ENCODE measurements at places on chromosomes 1 and 21. TPM values are rescaled to one million over a fixed set of nuclear protein-coding genes. Genes with fewer than 3 reads are reported as not detected.

GRCh38 chr1:224884361-224884801 is 45.1 kb upstream of the DNAH14 start:
- no peak for DNase-seq

GRCh38 chr1:172003766-172004530 is 162.7 kb downstream of the DNM3 start:
- DNase-seq = no peak

The DCST1 gene
- total RNA-seq = 0.34 TPM

- DNase-seq = peak; percentile 76
These were observed 18.6 kb downstream of the ABCG1 start for GRCh38 chr21:42237577-42237976.

- no peak for DNase-seq
These were observed 19.6 kb downstream of the EIF4G3 start for GRCh38 chr1:21157054-21157453.

DNA sequence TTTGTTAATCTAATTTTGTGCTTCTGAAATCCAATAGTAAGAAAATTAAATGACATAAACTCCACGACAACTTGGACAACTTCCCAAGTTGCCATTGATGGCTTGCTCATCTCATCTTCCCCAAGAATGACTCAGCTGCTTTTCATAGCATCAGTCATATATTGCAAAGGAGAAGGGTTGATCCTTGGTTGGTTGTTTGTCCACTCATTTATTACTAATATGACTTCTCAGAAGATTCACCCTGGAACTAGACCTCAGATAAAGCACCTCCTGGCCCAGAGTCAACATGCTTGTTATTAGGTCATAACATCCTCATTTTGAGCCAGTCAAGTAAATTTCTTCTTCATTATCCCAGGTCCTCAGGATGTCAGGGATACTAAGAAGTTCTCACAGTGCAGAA is 2.3 kb upstream of the LCE3D start:
- no peak for DNase-seq

DNA sequence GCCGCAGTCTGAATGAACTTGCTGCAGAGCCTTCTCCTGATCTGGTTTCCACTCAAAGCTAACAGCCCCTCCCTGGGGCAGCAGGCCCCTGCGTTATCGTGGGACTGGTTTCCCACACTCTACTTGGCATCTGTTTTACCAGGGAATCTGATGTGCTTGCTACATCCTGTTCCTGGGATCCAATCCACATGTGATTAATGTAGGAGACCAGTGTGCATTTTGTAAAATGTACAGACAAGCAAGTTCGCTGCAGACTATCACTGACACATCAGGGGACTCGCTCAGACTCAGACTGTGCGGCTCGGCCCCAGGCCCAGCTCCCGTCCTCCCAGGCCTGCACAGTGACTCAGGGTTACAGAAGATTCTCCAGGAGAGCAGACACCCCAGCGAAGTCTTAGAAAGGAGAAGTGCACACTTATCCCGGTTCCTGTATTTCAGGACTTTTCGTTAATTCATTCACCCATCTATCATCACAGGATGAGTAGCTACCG is 340.1 kb downstream of the MATN1 start:
- peak; percentile 37 for DNase-seq

GRCh38 chr1:230681599-230681998 is 32.3 kb downstream of the AGT start:
- DNase-seq = no peak

The TSPAN1 gene
- not detected for total RNA-seq

The PRAMEF1 gene
- not detected for total RNA-seq

The SKI gene
- total RNA-seq = 26.6 TPM

- DNase-seq = no peak
These were observed 1042.6 kb downstream of the PLA2G4A start for GRCh38 chr1:187871177-187871845.

The RGS1 gene
- 12.0 TPM for total RNA-seq

DNA sequence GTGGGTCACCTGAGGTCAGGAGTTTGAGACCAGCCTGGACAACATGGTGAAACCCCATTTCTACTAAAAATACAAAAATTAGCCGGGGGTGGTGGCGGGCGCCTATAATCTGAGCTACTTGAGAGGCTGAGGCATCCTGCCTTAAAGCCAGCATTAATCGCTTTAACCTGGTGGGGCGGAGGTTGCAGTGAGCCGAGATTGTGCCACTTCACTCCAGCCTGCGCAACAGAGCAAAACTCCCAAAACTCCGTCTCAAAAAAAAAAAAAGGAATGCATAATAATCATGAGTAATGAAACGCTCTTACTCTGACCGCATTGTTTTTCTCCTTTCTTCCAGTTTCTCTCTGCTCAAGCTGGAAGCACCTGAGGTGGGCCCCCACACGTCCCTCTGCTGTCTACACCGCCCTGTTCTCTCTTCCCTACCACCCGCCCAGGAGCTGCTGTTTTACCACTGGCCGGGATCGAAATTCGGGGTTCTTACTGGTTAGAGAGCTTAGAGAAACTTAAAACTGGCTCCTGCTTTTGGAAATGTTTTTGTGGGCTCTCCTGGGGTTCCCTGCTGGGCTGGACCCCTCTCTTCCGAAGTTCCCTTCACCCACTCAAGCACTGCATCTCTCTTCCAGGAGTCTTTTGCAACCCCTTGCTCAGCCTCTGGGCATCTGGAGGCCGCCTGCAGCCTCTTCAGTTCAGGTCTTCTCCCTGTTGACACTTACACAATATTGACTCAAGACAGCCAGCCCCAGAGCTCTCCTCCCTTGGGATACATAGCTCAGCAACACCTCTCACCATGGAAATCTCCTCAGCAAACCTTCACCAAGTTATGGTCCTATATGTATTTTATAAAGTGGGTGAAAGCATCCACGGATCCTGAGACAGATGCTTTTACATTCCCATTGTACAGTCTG is 62.5 kb downstream of the FAM163A start:
- no peak for DNase-seq

- DNase-seq = no peak
These were observed 15.4 kb downstream of the ECHDC2 start for GRCh38 chr1:52906135-52906603.

DNA sequence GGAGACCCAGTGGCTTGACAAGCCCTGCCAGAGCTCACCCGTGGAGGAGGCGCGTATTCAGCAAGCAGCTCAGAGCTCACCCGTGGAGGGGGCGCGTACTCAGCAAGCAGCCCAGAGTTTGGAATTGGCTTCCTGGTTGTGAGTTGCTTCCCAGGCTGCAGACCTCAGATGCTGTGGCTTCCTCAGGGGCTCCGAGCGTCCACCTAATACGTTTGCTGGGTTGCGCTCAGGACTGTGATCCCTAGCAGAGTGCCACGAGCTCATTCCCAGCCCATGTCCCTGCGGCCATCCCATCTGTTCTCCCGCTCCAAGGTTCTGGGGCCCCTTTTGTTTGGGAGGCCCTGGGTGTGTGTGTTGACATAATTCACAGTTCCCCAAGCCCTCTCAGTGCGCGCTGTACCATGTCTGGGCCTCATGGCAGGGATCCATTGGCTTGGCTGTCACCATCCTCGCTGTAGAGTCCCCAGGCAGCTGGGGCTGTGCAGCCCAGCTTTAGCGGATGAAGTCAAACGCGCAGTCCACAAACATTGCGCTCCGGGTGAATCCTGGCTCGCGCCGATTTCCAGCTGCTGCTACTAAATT is 3.6 kb downstream of the AJAP1 start:
- no peak for DNase-seq

The CNR2 gene
- 0.05 TPM for total RNA-seq

DNA sequence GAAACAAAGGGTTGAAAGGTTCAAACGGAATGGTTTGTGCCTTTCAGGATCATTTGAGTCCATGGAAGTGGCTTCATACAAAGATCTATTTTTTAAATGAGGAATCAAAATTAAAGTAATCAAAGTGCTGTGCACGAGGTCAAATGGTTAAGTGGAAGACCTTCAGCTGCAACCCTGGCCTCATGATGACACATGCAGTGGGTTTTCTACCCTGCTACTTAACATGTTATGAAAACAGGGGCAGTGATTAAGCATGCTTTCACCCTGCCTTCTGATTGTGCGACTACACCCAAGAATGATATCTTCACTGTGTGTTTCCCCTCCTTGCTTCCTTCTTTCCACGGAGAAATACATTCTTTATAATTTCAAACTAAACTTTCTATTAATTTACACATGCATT is 604.2 kb downstream of the LRRIQ3 start:
- DNase-seq = no peak

The LHX8 gene
- total RNA-seq = not detected

DNA sequence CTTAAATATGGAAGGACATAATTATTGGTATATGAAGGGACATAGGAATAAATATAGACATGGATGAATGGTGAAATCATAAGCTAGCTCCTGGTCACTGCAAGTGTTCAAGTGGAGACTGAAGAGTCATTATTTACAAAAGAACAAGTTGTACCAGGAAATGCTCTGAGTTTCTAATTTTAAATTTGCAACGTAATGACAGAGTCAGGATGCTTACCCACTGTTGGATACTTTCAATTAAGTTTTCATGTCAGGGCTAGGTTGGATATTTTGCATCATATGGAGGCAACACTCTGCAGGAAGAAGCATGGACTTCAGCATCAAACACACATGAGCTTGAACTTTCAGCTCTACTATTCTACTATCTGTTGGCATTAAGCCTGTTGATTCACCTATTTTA is 499.6 kb upstream of the C1orf87 start:
- no peak for DNase-seq

GRCh38 chr1:47555841-47556560 is 118.2 kb downstream of the FOXD2 start:
- DNase-seq = no peak

GRCh38 chr1:22736501-22737080 is 26.0 kb downstream of the EPHB2 start:
- DNase-seq = no peak

DNA sequence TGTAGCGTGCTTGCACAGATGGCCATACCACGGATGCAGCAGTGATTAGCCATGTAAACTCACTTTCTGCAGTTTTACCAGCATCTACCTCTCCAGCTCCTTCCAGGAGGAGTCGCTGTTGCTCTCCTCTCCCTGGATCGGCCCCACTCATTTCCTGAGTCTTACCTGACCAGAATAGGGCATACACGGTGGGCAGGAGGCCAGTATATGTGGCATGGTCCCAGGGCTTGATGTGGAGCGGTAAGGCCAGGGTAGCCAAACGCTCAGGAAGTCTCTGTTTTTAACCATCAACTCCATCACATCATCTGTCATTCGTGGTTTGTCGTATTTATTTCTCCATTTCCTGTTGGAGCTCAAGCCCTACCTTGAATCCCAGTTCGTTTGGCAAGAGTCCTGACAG is 163.4 kb upstream of the USP24 start:
- no peak for DNase-seq

DNA sequence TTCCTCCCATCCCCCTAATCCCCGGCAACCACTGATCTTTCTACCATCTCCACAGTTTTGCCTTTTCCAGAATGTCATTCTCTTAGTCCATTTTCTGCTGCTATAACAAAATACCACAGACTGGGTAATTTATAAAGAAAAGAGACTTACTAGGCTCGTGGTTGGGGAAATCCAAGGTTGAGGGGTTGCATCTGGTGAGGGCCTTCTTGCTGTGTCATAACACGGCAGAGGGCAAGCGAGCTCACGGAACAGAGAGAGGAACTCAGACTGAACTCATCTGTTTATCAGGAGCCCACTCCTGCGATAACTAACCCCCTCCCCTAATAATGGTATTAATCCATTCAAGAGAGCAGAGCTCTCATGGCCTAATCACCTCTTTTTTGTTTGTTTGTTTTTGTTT is 52.0 kb downstream of the RUNX3 start:
- no peak for DNase-seq

- DNase-seq = no peak
These were observed 9.0 kb upstream of the ABCG1 start for GRCh38 chr21:42209801-42210479.

DNA sequence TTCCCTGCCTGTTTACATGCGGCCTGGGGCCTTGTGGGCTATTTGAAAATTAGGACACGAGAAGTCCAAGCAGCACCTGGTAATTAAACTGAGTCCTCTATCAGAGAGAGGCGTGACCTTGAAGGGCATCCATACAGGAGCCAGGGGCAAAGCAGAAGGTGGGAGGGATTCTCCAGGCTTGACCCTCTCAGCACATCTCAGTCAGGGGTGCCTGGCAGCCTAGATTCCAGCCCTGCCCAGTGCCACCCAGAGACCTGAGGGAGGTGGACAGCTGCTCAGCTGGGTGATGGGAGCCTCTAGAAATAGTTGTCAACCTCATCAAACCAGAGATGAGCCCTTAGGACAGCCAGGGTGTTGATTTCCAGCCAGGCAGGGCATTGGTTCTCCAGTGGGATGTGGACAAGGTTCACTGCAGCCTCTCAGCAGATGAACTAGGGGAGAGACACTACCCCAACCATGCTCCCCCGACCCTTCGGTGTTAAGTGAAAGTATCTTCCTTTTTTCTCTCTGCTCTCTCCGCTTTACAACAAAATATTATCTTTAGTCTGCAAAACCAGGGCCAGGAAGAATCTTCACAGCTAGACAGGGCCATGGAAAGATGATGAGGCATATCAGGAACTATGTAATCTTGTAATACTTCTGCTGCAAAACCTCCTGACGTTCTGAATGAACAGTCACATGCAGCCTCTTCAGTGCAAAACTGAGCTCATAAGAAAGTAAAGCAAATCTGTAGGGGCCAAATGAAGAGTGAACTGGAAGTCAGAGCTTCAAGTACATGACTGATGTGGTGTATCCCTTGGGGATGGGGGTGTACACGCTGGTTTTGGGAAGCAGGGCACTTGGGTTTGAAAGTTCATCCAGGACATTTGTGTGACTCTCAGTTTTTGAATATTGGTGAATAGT is 35.9 kb upstream of the ATP5PO start:
- DNase-seq = no peak

GRCh38 chr1:231684356-231685244 is 58.0 kb downstream of the DISC1 start:
- DNase-seq = no peak

DNA sequence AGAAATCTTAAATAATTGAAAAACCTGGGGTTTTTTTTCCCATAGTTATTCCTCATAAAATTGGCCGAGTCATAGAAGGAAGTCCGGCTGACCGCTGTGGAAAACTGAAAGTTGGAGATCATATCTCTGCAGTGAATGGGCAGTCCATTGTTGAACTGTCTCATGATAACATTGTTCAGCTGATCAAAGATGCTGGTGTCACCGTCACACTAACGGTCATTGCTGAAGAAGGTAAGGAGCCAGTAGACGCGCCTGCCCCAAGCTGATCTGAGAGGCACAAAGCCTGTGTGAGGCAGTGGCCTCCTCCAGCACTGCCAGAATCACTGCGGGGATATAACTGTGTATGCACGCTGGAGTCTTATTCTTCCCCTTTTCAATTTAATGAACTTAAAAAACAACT is 100.3 kb downstream of the PHTF1 start:
- no peak for DNase-seq

The ADORA3 gene
- not detected for total RNA-seq

- no peak for DNase-seq
These were observed 137.7 kb downstream of the SETD4 start for GRCh38 chr21:35922618-35923017.

All from activated naive CD4-positive, alpha-beta T cell treated with anti-CD3 and anti-CD28 coated beads, Interleukin-2, amount 50 U/mL, for 72 hours (primary cell).